ENCODE measurements at places on chromosomes 3 and 15.

DNA sequence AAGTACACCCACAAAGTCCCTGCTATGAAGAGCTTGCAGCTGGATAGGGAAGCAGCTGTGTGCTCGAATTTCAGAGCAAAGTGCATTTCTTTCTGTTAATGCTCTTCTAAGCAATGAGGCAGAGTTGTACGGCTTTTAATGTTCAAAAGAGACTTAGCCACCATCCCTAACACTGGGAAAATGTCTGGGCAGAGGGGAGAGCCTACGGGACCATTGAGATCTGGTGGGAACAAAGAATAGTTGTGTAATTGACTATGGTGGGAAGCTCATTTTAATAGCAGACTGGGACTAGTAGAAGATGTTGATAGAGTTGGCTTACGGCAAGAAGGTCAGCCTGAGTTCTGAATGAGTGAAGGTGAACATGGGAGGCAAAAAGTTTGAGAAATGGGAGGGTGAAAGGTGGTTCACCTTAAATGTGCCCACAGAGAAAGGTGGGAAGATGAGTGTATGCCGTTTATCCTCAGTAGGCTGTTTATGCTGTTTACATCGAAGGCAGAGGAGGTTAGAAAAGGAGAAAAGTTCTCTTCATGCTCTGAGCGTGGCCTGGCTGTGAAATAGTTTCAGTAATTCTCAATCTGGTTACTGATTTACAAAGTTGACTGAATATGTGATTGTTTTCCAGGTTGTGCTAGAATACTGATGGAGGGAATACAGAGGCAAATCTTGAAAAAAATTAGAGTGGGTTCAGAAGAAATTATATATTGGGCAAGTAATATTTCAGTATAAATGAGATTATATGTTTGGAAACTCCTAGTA lies 22.9 kb upstream of the UTS2B start:
- no peak for DNase-seq

DNA sequence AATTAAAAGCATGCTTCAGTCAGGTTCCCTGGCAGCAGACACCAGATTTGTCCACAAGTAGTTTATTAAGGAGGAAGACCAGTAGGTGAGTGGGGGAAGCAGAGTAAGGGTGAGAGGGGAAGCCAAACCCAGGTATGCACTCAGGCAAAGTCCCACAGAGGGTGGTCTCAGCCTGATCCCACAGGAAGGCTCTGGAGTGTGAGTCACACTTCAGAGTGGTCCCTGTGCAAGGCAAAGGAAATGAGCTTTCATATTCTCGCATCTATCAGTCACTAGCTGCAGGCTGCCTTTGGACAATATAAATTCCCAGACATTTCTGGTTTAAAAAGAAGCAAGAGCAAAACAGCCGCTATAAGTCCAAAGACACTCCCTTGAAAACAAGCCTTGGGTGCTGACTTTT lies 78.5 kb downstream of the TRANK1 start:
- DNase-seq = no peak

- DNase-seq = no peak
Measured at GRCh38 chr3:59212128-59212779, 162.4 kb upstream of the CFAP20DC start.

- DNase-seq = no peak
Measured at GRCh38 chr3:132311316-132311715, 5.9 kb upstream of the ACP3 start.

DNA sequence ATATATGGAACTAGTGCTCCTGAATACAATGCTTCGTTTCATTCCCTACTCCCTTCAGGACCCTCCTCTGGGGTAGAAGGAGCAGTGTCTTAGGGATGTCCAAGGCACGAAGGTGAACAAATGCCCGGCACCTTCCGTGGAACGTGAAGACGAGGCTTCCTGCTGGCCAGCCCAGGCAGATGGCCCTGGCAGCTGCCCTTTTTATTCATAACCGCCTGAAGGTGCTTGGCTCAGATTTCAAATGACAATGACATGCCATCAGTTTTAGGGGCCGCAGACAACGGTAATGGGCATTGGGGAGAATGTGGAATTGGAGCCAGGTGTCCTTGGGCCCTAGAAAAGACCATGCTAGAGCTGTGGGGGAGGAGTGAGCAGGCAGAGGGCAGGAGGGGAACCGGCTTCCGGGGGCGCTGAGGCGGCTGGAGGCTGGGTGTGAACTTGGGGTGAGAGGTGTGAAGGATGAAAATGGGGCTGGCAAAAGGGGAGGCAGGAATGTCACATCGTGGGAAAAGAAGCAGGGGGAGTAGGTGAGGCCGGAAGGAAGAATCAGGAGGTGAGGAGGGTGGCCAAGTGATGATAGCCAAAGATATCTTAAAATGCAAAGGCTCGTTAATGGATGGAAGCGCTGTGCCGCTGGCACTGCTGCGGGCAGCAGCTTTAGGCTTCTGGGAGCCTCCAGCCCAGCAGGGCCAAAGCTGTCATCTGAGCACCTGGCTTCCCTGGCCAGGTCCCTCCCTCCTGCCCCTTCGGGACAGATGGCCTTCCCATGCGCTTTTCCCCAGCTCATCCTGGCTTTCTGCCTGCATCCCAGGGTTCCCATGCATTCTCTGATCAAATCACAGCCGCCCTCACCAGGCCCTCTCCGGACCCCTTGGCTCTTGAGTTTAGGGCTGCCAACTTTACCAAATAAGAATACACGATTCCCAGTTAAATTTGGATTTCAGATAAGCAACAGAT lies 93.7 kb downstream of the TMEM266 start:
- no peak for DNase-seq

DNA sequence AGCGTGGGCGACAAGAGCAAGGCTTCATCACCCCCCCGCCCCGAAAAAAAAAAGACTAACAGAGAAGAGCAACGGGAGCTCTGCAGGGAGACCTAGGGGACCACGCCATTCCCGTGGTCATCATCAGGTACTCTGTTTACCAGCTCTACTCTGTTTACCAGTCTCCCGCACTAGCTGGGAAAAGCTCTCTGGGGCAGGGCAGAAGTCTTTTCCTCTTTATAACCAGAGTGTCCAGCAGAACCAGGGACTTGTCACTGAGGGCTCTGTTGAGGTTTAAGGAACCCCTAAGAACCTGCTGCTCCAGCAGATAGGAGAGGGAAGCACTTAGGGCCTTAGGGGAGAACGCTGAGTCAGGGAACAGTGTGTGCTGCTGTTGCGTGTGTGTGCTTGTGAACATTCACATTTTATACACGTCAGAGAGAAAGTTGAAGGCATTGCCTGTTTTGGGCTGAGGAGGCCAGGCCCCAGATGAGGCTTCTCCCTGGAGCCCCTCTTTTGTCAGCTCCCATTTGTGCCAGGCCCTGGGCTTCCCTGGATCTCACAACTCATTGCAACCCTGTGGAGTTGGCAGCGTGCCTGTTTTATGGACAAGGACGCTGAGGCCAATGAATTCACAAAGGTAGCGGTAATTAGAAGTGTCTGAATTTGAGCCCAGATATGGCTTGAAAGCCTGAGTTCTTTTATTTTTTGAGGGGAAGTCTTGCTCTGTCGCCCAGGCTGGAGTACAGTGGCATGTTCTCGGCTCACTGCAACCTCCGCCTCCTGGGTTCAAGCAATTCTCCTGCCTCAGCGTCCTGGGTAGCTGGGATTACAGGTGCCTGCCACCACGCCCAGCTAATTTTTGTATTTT lies 24.2 kb upstream of the ERICH6 start:
- DNase-seq = no peak

Data from C1 segment of cervical spinal cord (tissue), 14 donors.